ENCODE measurements at places on chromosomes 1 and 21. TPM values are rescaled to one million over a fixed set of nuclear protein-coding genes. Genes with fewer than 3 reads are reported as not detected.

GRCh38 chr1:180178511-180179161 lies 24.0 kb downstream of the QSOX1 start:
- no peaks in the 10 kb centered on the region for H3K4me1 ChIP-seq
- no peaks in the 10 kb centered on the region for H3K27me3 ChIP-seq
- H3K4me3 ChIP-seq, result no peak overlapping the region
- DNase-seq, result peak; percentile 68
- H3K27ac ChIP-seq, result no peak overlapping the region

GRCh38 chr1:6967431-6968111 lies 182.3 kb downstream of the CAMTA1 start:
- H3K36me3 ChIP-seq, result no peaks in the 10 kb centered on the region
- no peak for DNase-seq
- H3K4me1 ChIP-seq, result peaks cover 22% of the 10 kb centered on the region
- H3K27ac ChIP-seq, result no peak overlapping the region

DNA sequence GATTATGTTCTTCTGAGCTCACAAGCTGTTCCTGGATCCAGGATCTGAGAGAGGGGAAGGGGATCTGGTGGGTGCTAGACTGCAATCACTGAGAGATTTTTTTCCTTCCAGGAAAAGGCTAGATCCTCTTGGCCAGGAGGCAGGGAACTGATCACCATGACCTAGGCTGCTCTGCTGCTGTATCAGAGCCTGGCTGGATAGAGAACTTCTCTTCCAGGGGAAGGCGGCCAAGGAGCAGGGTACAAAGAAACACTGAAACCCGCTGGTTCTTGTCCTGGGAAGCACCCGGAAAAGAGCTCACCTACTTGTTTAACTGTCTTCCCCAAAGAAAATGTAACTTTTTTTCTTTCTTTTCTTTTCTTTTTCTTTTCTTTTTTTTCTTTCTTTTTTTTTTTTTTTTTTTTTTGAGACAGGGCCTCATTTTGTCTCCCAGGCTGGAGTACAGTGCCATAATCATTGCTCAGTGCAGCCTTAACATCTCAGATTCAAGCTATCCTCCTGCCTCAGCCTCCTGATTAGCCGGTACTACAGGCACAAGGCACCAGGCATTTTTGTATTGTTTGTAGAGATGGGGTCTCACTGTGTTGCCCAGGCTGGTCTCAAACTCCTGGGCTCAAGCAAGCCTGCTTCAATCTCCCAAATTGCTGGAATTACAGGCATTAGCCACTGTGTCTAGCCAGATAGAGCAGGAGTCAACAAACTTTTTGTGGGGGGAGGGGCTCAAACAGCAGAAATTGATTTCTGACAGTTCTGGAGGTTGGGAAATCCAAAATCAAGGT lies 12.4 kb upstream of the RPS6KA1 start:
- peaks cover 15% of the 10 kb centered on the region for H3K27me3 ChIP-seq
- no peak for DNase-seq
- H3K4me3 ChIP-seq, result no peak overlapping the region
- no peak overlapping the region for H3K27ac ChIP-seq
- H3K4me1 ChIP-seq, result no peaks in the 10 kb centered on the region

DNA sequence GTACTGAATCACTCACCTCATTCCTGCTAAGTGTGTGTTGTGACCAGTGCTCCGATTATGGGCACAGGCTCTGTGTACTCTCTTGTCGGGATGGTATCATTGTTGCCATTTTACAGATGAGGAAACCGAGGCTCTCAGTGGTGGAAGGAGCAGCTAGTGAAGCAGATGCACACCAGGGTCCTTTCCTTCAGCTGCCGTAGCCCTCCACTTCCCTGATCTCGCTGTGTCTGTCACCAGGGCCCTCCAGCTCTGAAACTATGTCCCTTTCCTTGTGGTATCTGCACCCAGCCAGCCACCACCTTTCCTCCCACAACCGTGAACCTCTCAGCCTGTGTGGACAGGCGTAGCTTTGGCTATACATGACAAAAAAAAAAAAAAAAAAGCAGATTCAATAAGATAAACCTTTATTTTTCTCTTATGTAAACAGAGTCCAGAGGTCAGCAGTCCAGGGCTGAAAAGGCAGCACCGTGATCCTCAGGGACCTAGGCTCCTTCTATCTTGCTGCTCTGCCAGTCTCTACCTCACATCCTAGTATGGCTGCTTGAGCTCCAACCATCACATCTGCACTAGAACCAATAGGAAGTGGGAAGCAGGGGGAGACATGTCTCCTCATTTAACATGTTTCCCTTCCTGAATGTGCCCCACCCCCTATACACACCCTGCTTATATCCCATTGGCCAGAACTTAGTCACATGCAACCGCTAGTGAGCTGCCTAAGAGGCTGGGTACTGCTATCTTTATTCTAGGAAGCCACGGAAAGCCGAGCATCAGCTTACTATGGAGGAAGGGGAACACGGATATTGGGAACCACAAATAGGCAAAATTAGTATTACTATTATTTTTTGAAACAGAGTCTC lies 44.3 kb downstream of the TMEM51 start:
- H3K27me3 ChIP-seq, result peaks cover 7% of the 10 kb centered on the region
- no peaks in the 10 kb centered on the region for H3K4me1 ChIP-seq
- H3K27ac ChIP-seq, result no peak overlapping the region

DNA sequence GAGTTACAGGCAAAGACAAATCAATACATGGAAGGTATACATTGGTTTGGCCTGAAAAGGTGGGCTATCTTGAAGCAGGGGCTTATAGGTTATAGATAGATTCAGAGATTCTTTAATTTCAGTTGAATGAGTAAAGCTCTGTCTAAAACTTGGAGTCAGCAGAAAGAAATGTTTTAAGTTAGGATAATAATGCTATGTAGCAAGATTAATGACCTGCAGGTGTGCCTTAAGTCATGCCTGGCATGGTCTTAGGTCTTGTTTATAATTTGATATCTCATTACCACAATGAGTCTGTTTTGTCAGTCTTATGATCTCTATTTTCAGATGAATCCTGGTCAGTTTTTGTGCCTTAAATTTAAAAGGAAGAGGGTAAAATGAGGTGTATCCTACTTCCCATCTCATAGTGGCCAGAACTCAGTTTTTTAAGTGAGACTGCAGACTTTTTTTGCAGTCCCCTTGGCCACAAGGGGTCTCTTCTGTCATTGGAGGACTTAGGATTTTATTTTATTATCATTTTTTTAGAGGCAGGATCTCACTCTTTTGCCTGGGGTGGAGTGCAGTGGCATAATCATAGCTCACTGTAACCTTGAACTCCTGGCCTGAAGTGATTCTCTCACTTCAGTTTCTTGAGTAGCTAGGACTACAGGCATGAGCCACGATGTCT lies 21.3 kb upstream of the PGBD2 start:
- DNase-seq, result no peak
- H3K27me3 ChIP-seq, result peaks cover 24% of the 10 kb centered on the region
- no peaks in the 10 kb centered on the region for H3K4me1 ChIP-seq
- no peak overlapping the region for H3K27ac ChIP-seq

- peaks cover 64% of the 10 kb centered on the region for H3K4me1 ChIP-seq
- H3K4me3 ChIP-seq, result no peak overlapping the region
- H3K27ac ChIP-seq, result no peak overlapping the region
- H3K27me3 ChIP-seq, result peaks cover 7% of the 10 kb centered on the region
- H3K36me3 ChIP-seq, result peaks cover 63% of the 10 kb centered on the region
- no peak for DNase-seq
Observed at GRCh38 chr1:54883349-54884102, 3.5 kb downstream of the DHCR24 start.

- peaks cover 17% of the 10 kb centered on the region for H3K36me3 ChIP-seq
- H3K27ac ChIP-seq, result no peak overlapping the region
- peaks cover 4% of the 10 kb centered on the region for H3K4me1 ChIP-seq
Observed at GRCh38 chr21:15841856-15842564, 112.2 kb downstream of the USP25 start.

- no peak overlapping the region for H3K4me3 ChIP-seq
- no peak overlapping the region for H3K27ac ChIP-seq
- H3K36me3 ChIP-seq, result no peaks in the 10 kb centered on the region
- no peak for DNase-seq
- H3K27me3 ChIP-seq, result peaks cover 6% of the 10 kb centered on the region
Observed at GRCh38 chr1:115074839-115075534, 14.3 kb downstream of the TSPAN2 start.

- H3K4me1 ChIP-seq, result peaks cover 8% of the 10 kb centered on the region
- DNase-seq, result no peak
- H3K27ac ChIP-seq, result no peak overlapping the region
- peaks cover 44% of the 10 kb centered on the region for H3K36me3 ChIP-seq
Observed at GRCh38 chr1:205111354-205111753, 10.4 kb downstream of the RBBP5 start.

- no peaks in the 10 kb centered on the region for H3K27me3 ChIP-seq
- no peaks in the 10 kb centered on the region for H3K36me3 ChIP-seq
- no peak overlapping the region for H3K27ac ChIP-seq
- no peaks in the 10 kb centered on the region for H3K4me1 ChIP-seq
Observed at GRCh38 chr1:219040291-219040690, 133.4 kb upstream of the LYPLAL1 start.

DNA sequence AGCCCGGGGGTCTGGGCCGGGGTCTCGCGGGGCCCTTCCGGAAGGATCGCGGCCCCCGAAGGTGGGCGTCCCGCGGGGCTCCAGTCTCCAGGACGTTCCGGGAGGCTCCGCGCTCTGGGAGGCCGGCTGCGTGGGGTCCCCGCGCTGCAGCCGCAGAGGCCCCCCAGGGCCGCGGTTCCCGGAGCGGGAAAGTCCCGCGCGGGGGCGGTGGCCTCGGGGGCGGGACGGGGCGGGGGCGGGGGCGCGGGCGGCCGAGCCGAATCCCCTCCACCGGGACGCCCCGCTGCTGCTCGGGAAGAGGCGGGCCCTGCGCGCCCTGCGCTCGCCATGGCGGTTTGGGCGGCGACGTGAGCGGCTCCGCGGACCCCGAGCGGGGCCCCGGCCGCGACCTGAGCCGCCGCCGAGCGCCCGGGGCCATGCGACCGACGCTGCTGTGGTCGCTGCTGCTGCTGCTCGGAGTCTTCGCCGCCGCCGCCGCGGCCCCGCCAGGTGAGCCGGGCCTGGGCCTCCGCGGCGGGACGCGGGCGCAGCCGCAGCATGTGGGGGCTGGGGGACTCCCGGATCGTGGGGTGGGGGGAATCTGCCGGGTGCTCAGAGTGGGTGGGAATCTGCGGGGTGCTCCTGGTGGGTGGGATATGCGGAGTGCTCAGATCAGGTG lies at the start of gene IFNGR2:
IFNGR2 (plus strand) TSS at position 286 of the 658 bp plus-strand sequence; CDS start at position 417, 131 bp downstream.
- no peaks in the 10 kb centered on the region for H3K36me3 ChIP-seq
- H3K27ac ChIP-seq, result no peak within 1 kb of the TSS
- DNase-seq, result no peak
- H3K27me3 ChIP-seq, result peaks cover 59% of the 10 kb centered on the region
- H3K4me3 ChIP-seq, result peak within 1 kb of the TSS; percentile 73

GRCh38 chr1:110498270-110498669 lies 20.7 kb downstream of the KCNA10 start:
- H3K27me3 ChIP-seq, result peaks cover 20% of the 10 kb centered on the region
- no peak overlapping the region for H3K27ac ChIP-seq
- no peak overlapping the region for H3K4me3 ChIP-seq
- peaks cover 4% of the 10 kb centered on the region for H3K4me1 ChIP-seq

The CYP4B1 gene
- not detected for total RNA-seq

The TTC22 gene
- total RNA-seq, result 20.9 TPM

The SUCO gene
- 27.3 TPM for total RNA-seq

The ACTL8 gene
- not detected for total RNA-seq

The PTPRF gene
- total RNA-seq, result 2.1 TPM

Data from activated CD4-positive, alpha-beta memory T cell treated with anti-CD3 and anti-CD28 coated beads, Interleukin-2, amount 10 ng/mL, durations not matched to agents 7 days and 5 days (primary cell).